ENCODE measurements at places on chromosomes 16 and 17.
A peak's percentile ranks its signal among the peaks of the same experiment; 100 is the strongest.

DNA sequence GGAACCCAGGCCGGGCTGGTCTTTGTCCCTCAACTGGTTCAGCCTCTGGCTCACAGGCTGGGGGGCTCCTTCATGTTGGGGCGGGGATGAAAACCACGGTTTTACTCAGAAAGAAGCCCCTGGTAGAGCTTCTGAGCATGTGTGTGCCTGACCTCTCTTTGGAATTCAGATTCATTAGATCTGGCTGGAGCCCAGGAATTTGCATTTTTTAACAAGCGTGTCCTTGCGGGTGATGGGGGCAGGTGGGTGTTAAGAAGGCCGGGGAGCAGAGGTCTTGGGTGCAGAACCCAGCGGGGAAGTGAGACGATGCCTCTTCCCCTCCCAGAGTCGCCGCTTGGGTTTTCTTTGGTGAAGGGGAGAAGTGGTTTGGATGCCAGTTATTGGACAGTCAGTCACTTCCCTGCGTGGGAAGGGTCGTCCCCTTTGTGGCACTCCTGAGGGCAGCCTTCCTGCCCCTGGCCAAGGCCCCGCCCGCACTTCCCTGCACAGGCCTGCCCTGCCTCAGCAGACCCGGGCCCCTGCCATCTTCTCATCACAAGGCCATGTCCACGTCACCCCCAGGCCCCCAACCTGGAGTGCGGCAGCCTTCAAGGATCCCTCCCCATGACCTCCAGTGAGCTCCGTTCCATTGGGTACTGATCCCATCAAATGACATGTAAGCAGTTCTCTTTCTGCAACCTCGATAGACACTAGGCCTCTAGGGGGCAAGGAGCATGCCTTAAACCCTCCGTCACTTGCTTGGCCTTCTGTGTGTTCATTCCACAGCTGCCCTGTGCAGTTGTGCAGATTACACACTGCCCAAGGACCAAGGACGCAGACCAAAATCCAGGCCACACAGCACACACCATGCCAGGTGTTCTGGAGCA is 177.7 kb upstream of the CIBAR2 start:
- no peak for DNase-seq

- DNase-seq, result no peak
These were observed 29.4 kb downstream of the C16orf87 start for GRCh38 chr16:46801428-46802049.

GRCh38 chr16:62638324-62638911 is 602.2 kb upstream of the CDH8 start:
- no peak for DNase-seq

DNA sequence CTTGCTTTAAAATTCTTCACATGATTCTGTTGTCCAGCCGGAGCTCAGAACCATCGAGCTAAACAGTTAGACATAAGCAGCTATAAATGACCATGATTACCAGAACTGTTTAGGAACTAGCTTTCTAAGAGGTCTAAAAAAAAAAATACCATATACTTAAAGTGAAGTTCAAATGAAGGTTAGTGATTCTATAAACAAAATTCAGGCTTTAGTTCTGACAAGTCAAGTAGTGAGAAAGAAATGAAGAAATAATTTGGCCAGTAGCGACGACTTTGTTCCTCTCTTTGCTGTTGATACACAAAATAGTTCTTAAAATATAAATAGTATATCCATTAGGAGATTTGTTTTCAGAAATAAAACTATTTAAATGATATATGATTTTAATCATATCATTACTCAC is 27.7 kb downstream of the ABCA8 start:
- DNase-seq, result no peak

- peak; percentile 42 for DNase-seq
These were observed at the start of gene NME4 for GRCh38 chr16:397135-397661. Gene NME4, plus strand, starts transcription at chr16:397199. Its CDS starts 24 bp downstream, at chr16:397223.

- no peak for DNase-seq
These were observed 466 bp downstream of the WDR90 start for GRCh38 chr16:649631-650030.

- DNase-seq, result no peak
These were observed 91.2 kb downstream of the ZNF778 start for GRCh38 chr16:89308391-89309333.

GRCh38 chr17:77124192-77124889 is 16.4 kb upstream of the SEC14L1 start:
- no peak for DNase-seq

- no peak for DNase-seq
These were observed 8.5 kb upstream of the SIAH1 start for GRCh38 chr16:48393485-48394354.

DNA sequence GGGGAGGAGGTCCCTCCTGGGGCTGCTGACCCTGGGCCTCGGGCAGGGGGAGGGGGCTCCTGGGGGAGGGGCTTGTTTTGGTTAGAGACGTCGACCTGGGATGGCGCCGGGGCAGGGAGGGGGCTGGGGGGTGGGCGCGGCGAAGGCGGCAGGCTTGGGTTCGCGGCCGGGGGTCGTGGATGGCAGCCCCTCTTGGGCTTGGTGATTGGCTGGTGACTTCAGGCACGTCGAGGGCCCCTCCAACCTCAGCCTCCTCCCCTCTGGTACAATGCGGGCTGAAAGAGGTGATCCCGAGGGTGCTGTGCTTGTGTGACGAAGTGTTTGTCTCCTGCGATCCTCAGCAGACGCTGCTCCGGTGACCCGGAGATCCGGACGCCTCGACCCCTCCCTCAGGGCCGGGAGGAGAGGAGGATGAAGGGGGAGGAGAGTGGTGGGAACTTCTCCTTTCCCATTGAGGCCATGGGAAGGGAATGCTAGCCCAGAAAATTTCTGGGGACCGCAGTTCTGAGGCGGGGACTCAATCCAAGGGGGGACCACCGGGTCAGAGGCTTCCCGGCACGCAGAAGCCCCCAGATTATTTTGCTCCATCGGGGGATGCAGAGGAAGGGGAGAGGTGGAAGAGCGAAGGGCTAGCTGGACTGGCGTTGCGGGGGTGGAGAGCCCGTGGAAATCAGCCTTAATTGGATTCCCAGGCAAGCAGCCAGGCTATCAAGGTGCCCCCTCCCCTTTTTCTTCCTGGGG is 43.9 kb downstream of the RAI1 start:
- DNase-seq, result no peak

DNA sequence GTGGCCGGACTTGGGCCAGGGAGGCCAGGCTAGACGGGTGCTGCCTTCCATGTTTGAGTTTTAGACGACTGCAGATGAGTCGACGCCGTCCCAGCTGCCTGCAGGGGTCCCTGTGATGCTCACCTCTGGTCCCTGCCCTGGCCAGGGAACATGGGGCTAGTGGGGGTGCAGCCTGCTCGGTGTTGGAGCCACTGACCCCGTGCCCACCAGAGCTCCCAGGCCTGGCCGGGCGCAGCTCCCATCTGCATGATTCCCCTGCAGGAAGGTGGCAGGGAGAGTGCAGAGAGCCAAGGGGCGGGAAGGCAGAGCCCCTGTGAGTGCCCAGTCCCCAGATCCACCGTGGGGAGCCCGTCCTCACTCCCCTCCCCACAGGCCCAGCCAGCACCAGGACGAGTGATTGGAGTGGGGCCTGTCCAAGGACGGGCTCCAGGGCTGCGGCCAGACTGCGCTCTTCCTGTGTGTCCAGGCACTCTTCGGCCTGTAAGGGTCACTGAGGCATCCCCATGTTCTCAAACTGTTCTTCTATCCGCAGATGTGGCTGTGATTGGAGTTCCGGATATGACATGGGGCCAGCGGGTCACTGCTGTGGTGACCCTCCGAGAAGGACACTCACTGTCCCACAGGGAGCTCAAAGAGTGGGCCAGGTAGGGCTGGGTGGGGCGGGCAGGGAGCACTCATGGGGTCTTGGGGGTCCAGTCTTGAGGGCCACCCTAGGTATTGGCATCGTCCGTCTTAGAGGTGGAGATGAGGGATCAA is 26.0 kb upstream of the CDH15 start:
- no peak for DNase-seq

DNA sequence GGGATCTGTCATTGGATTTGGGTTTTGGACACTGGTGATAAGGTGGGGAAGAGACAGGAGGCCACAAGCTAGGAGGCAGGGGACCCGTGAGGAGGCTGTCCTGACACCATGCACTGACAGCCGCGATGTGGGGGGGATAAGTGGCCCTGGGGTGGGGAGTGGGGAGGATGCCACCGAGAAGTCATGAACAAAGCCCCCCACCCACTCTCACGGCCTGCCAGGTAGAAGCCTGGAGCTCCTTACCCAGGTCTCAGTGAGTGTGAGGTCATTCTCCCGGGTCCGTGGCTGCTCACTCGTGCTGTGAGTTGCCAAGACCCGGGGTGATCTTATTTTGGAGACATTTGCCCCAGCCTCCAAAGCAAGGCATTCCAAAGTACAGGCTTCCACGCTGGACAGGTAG is 165.9 kb upstream of the TNRC6C start:
- DNase-seq, result no peak

DNA sequence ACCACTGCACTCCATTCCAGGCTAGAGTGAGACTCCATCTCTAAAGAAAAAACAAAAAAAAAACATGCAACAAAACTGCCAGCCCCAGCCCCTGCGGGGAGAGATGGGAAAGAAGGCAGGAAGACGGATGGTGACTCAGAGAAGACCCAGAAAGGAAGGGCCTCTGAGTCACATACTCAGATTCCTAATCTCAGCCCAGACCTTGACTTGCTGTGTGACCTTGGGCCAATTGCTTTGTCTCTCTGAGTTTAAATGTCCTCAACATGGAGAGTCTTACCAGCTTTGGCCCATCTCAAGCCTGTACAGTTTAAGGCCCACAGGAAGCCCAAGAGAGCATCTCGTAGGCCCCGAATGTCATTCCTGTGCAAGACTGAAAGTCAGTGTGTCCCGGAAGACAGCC is 86.5 kb upstream of the LHX1 start:
- no peak for DNase-seq

- DNase-seq, result no peak
These were observed 53.5 kb downstream of the PARN start for GRCh38 chr16:14576532-14576931.

DNA sequence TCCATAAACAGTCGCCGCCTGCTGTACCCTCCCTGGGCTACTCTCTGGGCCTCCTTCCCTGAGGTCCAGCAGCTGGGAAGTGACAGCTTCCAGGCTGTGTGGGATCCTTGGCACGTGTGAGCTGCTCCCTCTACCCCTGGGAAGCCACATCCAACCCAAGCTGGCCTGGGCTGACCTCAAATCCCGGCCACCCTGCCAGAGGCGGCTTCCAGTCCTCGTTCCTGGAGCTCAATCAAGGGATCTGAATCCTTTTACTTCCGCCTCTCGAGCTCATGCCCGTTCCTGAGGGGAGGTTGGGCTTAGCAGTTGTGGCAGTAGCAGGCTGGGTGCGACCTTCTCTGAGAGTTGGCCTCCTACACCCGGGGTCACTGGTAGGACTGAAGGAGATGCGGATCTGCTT is 82.5 kb downstream of the NETO2 start:
- no peak for DNase-seq

GRCh38 chr17:36088670-36089338 is 1.1 kb downstream of the CCL3 start:
- DNase-seq, result no peak

GRCh38 chr16:84509032-84509950 is 4.8 kb upstream of the MEAK7 start:
- DNase-seq, result no peak

GRCh38 chr17:43831633-43832032 is 1.3 kb downstream of the MPP3 start:
- no peak for DNase-seq

DNA sequence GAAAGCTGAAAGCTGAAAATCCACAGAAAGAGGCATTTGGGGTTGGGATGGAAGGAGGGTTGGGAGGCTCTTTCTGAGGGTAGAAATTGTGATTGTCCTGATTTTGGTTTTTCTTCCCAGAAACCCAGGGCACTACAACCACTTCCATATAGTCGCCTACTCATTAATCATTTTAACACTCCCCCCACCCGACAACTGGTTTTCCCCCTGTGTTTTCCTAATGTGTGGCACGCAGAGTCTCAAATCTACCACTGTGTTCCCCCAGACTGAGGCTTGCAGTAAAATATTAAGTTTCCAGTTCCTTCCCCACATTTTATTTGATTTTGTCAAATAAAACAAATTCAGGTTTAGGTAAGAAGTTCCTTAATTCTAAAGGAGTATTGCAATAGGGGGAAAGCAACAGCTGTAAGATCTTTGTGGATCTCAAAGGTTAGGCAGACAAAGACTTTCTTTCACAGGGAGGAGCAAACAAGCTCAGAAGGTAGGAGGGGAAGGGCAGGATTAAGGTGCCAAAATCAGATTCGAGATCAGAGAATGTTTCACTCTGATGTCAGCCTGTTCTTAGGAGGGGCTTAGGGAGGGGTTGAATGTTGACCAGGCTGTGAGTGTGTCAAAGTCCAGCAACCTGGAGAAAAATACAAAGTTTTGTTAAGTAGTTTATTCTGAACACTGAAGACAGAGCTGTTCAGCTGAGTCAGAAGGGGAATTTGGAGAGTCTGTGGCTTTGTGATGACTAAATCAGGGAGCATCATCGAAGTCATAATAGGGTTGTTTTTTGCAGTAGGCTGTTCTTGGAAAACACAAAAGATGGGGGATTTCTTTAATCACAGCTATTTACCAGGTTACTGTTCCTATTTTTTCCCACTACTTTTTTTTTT is 3.6 kb downstream of the ZNF267 start:
- DNase-seq, result no peak

DNA sequence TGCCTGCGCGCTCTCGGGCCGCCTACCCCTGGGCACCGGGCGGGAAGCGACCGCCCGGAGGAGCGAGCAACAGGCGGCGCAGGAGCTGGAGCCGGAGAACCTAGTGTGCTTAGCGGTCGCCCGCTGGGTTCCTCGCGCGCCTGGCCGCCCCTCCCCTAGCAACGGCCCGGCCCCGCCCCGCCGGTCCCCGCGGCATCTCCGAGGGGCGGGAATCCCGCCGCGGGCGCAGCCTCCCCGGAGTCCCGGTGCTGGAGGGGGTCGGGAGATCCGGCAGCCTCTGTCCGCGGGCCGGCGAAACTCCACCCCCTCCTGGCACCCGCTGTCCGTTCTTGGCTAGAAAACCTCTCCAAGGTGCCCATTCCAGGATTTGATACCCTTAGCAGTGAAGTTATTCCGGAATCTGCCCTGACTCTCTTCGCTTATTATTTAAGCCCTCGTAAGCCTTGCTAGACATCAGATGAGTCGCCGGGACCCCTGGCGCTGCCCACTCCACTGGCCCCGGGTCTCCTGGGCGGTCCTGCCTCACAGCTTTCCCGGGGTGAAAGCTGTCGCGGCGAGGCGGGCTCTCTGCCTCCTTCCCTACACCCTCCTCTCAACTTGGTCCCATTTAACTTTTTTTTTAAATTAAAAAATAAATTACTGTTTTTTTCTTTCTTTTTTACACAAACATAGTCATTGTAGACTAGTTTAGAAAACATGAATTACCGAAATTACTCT is at the start of gene RPRML:
TSS of gene RPRML (minus strand) at position 107 of the 717 bp plus-strand sequence. CDS start 246 bp downstream, outside the sequence.
- DNase-seq, result peak; percentile 41

GRCh38 chr17:81741049-81741593 is 29.0 kb downstream of the SLC25A10 start:
- no peak for DNase-seq

DNA sequence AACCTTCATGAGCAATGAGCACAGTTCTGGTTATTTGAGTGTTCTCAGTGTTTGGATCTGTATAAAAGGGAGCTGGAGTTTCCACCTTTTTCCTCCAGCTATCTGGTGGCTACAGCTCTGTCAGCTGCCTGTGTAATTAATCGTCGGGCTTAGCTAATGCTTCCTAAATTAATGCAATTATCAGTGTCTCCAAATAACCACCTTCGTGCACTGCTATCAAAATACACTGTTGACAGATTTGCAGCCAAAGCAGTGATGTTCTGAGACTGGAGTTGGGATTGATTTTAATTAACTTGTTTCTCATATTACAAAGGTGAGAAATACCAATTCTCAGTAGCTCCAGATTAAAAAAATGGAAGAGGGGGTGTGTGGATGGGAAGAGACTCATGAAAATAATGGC is 325.8 kb downstream of the CBLN1 start:
- DNase-seq, result no peak
